ENCODE measurements at places on chromosomes 4 and X. TPM values are rescaled to one million over a fixed set of nuclear protein-coding genes. Genes with fewer than 3 reads are reported as not detected.

The TAPT1 gene
- 35.6 TPM for polyA plus RNA-seq

The SLC9B1 gene
- polyA plus RNA-seq, result 2.5 TPM

The NAA11 gene
- polyA plus RNA-seq, result 0.46 TPM

The BTK gene
- polyA plus RNA-seq, result 2.4 TPM

- no peak for DNase-seq
These were observed 84.6 kb upstream of the TRIM2 start for GRCh38 chr4:153119626-153120025.

DNA sequence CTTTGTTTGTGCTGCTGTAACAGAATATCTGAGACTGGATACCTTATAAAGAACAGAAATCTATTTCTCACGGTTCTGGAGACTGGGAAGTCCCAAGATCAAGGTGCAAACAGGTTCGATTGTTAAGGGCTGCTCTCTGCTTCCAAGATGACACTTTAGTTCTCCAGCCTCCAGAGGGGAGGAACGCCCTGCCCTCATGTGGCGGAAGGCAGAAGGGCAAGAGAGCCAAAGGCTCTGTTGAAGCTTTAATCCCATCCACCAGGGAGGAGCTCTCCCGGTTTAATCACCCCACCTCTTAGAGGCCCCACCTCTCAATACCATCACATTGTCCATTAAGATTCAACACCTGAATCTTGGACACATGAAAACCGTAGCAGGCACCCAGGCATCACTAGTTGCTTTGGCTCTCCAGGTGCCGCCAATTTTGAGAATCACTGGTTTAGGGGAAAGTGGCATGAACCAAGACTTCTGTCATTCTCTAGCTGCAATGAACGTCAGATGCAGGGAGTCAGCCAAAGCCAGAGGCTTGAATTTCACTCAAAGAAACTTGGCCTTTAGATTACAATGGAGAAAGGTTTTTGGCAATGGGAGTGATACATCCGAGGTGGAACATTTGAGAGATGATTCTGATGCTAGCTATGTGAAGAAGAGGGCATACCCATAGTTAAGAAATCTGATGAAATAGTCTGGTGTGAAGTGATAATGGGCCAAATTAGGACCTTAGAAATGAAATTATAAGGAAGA, 15.7 kb downstream of the FHL1 start:
- no peak for DNase-seq

DNA sequence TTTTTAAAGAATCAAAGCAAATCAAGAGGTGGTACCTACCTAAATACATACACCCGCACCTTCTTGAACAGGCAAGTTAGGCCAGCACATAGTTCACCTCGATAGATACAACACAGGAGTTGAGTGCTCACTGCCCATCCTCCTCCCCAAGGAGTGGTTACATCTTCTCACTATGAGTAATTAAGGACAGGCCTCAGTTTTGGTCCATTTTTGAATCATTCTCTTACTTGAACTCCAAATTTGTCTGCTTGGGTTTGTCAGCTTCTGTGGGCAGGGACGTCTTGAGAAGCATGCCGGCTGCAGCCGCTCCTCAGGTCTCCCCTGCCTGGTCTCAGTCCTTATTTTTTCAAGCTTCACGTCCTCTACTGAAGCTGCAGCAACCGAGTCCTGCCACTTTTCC, 190.6 kb upstream of the RBPJ start:
- DNase-seq, result no peak

GRCh38 chrX:121036137-121036536, 11.3 kb upstream of the GLUD2 start:
- no peak for DNase-seq

- peak; percentile 89 for DNase-seq
These were observed 134.2 kb downstream of the CHIC2 start for GRCh38 chr4:53929955-53930798.

DNA sequence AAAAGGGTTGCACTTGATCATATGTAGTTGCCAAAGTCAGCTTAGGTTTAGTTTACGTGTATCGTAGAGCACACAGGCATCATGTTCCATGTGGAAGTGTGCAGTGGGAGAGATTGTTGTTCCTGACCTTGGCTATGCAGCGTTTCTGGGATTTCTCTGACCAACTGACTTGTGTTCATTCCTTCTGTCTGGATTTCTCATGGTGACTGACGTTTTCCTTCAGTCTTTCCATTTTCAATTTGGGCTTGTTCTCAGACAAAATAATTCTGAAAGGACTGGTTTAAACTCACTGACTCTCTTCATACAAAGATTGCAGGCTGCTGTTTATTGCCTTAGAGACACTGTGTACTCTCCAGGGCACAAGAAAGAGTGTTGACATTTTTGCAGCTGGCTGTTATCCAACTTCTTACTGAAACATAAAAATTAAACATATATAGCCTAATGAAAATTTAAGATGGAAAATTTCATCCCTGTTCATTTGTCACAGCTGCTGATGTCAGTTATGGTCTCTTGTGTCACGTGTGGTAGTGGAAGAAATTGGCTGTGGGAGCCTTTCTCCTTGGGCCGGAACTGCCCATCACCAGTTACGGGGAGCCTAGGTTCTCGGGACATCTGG, 95.4 kb downstream of the TNIP2 start:
- DNase-seq, result no peak

GRCh38 chr4:8045909-8046308, 106.2 kb upstream of the AFAP1 start:
- no peak for DNase-seq
